ENCODE measurements at places on chromosomes 12 and 14.

- no peak for ATAC-seq
These were observed 859.3 kb upstream of the ATXN7L3B start for GRCh38 chr12:73678335-73678734.

- no peak for ATAC-seq
These were observed 118.0 kb downstream of the TBX5 start for GRCh38 chr12:114287821-114288525.

DNA sequence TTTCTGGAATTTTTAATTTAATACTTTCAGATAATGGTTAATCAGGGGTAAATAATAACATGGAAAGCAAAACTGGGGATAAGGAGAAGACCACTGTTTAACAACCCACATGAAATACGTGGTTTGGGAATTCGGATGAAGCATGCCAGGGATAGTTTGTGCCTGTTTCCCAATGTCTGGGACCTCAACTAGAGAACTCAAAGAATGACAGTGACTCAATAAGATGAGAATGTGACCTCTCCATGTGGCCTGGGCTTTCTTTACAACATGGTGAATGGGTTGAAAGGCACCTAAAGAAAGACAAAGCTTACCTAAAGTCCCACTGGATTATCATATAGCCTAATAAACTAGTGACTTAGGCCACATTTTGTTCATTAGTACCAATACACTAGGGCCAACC lies 460.3 kb upstream of the LRFN5 start:
- no peak for ATAC-seq

GRCh38 chr12:4034921-4035320 lies 161.7 kb upstream of the PARP11 start:
- no peak for ATAC-seq

- ATAC-seq, result no peak
These were observed 114.0 kb downstream of the BEGAIN start for GRCh38 chr14:100473249-100473648.

GRCh38 chr14:101497684-101498525 lies 63.4 kb upstream of the DIO3 start:
- no peak for ATAC-seq
